ENCODE measurements at places on chromosomes 3 and 15.

- peak; percentile 67 for DNase-seq
Measured at GRCh38 chr3:124558991-124559845, 171.0 kb upstream of the UMPS start.

DNA sequence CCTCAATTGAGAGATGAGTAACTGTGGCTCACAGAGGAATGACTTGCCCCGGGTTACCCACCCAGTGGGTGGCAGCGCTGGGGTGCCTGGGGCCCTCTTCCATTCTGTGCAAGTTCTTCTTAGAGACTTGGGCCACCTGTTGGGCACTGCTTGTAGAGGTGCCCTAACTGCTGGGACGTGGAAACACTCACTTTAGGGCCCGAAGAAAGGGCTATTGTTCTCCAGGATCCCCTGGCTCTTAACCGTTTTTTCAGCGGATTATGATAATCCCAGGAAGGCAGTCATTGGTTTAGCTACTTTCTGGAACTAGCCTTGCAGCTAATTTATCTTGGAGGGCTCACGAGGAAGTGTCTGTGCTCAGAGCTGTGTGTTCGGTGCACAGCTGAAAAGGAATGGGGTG is 66.0 kb upstream of the GCNT3 start:
- no peak for DNase-seq

DNA sequence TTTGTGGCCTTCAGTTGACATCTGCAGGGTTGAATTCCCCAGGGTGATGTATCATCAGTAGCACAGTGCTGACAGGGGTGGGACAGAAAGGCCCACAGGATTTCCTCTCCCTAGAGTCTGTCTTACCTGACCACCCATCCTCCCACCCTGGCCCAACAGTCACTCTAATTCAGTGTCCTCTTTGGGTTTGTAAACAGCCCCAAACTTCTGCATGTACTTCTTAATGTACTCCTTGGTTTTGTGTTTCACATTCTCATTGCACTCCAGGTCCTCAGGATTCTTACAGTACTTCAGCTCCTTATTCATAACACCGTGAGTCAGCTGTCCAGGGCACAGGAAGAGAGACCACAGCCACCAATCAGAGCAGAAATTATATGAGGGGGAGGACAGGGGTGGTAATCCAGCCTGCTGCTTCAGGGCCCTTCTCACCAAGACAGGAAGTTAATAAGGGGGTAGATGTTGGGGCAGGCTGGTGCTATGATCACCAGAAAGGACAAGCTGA is 37.5 kb downstream of the NBEAL2 start:
- DNase-seq: no peak

DNA sequence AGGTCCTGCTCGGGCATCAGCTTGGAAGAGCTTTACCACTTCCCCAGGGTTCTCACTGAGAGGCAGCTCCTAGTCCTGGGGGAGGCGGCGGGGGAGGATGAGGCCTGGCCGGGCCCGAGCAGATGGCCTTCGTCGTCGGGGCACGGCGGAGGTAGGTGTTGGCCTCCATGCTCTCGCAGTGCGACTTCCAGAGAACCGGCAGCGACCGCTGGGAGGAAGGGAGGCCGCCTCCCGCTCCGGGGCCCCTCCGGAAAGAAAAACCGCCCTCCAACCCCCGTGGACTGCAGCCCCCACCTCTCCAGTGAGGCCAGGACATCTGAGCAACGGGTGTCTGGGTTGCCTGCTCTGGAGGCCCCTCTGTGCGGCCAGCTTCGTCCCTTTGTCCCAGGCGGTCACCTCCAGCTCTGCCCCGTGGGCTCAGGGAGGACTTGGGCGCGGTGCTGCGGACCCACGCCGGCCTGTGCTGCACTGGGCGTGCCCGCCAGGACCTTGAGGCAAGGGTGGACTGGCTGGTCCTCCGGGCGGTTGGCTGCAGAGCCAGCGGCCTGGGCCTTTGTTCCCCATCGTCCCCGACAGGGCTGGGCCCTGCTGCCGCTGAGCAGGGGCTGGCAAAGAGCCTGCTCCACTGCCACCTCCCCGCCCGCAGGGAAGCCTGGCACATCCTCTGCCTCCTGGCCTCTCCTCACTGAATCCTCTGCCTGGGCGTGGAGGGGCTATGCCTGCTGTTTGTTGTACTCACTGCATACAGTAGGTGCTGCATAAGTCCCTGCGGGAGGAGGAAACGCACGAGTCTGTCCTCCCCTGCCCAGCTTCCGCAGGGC is 13.6 kb upstream of the GP9 start:
- no peak for DNase-seq

- DNase-seq: no peak
Measured at GRCh38 chr3:123287962-123288302, 86.2 kb downstream of the SEC22A start.

DNA sequence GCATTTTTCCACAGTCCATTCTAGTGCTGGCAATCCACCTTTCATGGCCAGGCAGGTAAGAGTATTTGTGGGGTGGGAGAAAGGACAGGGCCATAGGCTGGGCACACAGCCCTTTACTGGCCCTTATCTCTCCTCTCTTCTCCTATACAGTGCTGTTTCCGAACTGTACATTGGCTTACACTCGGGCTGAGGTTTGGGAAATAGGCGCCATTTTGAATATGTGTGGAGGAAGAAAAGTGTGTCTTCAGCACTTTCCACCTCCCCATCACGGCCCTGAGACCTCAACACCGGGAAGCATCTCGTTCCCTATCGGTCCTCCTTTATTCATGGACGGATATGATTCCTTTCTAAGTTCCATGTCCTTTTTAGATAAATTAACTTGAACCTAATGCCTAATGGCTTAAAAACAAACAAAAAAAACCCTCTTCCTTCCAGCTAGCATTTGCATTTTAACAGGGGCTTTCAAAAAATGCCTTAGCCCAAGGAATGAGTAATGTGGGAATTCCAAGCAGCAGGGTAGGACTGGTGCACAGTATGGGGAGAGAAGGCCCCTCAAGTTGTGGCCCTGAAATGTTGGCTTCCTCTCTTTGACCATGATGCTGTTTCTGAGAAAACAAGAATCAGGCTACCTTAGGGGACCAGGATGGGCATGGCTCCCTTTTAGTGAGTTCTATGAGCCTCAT is 24.5 kb downstream of the CD86 start:
- no peak for DNase-seq

- DNase-seq: no peak
Measured at GRCh38 chr15:98799461-98800390, 151.4 kb downstream of the IGF1R start.

All from breast epithelium (tissue), 4 donors.